ENCODE measurements at places on chromosomes 11 and 22. TPM values are rescaled to one million over a fixed set of nuclear protein-coding genes. Genes with fewer than 3 reads are reported as not detected.

SESN3 gene
- 1.3 TPM for polyA plus RNA-seq

DNA sequence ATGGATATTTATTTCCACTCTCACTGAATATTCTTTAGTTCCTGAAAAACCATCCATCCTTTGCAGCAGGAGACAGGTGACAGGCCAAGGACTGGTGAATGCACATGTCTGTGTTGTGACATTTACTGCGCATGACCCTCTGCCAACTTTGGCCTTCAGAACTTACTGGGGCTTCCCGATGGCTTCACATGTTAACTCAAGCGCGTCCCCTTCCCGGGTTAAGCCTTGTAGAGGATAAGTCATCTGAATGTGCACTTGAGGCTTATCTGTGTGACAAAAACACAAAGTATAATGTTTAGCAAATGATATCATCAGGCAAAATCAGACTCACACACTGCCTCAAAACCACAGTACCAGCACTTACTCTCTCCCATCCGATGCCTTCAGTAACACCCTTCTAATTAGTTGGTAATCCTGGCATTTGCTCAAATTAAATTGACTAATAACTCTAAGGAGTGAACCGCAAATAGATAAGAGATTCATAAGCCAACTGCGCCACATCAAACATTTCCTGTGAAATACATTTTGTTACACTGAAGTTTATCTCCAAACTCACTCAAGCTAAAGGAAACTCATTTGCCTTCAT is 286.4 kb downstream of the CADM1 start:
- DNase-seq, result no peak

DNA sequence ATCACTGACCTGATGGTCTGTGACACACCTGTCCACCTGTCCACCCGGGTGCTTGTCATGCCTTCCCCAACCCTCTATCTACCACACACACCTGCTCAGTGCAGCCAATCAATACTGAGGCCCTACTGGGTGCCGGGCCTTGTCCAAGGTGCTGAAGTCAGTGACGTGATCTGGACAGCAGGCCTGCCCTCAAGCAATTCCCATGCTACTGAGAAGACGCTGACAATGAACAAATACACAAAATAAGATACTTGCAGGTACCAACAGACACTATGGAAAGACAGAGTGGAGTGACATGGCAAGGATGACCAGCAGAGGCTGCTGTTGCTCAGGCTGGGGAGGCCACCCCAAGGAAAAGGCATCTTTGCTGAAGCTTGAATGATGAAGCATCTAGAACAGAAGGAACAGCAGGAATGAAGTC is 21.2 kb downstream of the PLAAT3 start:
- DNase-seq, result no peak

DNA sequence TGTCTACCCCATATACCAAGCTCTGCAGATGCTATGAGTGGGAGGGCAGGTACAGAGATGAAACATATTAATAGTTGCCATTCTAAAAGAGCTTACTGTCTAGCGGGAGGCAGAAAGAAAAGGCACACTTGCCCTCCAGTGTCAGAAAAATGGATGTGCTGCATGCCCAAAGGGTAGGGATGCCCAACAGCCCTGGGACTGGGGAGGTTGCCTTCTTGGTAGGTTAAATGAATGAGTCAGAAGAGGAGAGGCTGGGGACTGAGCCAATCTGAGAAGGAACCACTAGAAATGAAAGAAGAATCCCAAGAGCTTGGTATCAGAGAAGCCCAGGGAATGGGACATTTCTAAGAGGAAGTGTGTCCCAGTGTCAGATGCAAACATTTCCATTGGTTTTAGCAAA is 1.2 kb downstream of the BIRC3 start:
- DNase-seq, result no peak

OR51I1 gene
- not detected for polyA plus RNA-seq

DNA sequence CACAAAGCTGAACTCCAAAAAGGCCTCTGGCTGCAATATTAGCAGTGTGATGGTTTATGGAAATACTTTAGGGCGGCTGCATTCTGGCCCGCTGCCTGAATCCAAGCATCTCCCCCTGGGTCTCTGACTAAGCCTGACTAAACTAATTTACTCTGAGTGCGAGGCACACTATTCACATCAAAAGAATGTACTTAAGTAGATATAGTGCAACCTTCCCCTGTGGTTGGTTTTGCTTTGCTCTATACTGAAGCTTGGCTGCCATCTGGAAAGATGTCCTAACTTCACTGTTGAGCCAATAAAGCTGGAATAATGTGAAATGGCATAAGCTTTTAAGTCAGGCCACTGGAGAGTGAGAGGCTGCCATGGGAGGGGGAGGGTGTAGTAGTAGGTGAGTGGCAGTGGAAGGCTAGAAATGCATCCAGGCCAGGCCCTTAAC is 321.6 kb downstream of the AASDHPPT start:
- no peak for DNase-seq

GRCh38 chr11:14327116-14327515 is 31.9 kb downstream of the RRAS2 start:
- DNase-seq, result no peak

DNA sequence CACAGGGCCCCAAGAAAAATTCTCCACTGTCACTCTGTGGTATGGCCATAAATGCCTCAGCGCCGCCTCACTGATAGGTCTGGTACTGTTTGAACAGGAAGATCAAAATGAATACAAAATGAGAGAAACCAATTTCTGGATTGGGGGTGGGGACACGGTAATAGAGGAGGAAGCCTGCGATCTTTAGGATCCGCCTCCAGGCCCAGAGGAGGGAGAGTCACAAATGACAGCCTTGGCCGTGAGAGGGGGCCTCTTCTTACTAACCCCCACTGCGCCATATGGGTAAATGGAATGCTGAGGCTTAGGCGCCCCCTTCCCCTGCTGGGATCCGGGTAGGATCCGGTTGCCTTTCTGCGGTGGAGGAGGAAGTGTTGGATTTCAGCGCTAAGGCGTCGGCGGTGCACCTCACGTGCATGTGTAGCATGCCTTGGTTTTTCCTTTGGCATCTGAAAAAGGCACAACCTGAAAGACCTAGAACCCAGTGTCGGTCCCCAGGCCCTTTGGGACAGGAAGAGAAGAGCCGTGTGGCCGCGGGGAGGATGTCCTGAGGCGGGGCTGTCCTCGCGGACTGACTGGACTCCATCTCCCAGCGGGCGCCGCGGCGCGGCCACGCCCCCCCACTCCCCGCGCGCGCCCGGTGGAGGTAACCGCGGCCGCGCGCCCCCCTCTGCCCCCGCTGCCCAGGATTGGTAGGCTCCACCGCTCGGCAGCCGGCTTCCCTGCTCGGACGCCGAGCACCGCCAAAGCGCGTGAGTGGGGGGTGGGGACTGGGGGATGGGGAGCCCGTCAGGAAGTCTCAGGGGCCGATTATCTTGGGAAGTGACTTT is 718 bp upstream of the MADD start:
- DNase-seq, result peak; percentile 85

DNA sequence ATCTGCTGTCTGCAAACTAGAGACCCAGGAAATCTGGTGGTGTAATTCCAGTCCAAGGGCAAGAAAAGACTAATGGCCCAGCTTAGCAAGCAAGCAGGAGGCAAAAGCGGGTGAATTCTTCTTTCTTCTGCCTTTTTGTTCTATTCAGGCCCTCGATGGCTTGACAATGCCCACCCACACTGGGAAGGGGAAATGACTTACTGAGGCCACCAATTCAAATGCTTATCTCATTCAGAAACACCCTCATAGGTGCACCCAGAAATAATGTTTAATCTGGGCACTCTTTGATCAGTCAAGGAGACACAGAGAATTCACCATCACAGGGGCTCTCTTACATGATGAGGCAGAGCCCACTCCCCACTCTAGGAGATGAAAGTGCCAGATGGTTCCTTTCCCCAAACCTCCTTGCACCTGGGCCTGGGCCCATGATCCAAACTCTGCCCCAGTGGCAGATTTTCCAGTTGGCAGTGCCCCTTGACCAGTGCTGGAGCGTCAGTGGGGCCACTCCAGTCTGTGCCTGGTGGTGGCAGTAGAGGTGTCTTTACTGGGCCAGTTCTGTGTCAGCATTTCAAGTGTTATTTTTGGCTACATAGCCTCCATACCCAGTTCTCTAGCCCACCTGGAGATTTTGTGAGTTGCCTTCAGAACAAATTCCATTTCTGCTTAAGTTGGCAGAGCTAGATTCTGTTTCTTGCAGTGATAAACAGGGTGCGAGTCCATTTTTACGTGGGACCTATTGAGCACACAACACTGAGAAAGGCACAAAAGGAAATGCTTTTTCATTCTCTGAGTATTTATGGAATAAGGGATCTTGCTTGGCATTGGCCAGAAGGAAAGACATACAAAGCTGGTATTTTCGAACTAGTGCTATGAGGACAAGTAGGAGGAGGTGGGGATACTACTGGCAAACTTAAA is 7.5 kb downstream of the ELMOD1 start:
- no peak for DNase-seq

- DNase-seq, result no peak
These were observed 878.5 kb upstream of the ANO3 start for GRCh38 chr11:25453471-25453870.

GRCh38 chr22:46405901-46406300 is 70.4 kb downstream of the TRMU start:
- no peak for DNase-seq

MPZL3 gene
- polyA plus RNA-seq, result 2.5 TPM

- no peak for DNase-seq
These were observed 88.6 kb downstream of the SNX19 start for GRCh38 chr11:130827451-130828377.

OR5AR1 gene
- polyA plus RNA-seq, result not detected

TRIM49 gene
- not detected for polyA plus RNA-seq

- peak; percentile 98 for DNase-seq
These were observed at the start of gene CHORDC1 for GRCh38 chr11:90222459-90223247. CHORDC1 (minus strand) TSS chr11:90223049; CDS start chr11:90222954, 95 bp downstream.
